ENCODE measurements at places on chromosomes 13 and 19.

GRCh38 chr13:90526711-90527110 lies 820.8 kb upstream of the MIR17HG start:
- DNase-seq, result no peak

- DNase-seq, result no peak
These were observed 120.6 kb upstream of the HTR2A start for GRCh38 chr13:47017476-47017875.

DNA sequence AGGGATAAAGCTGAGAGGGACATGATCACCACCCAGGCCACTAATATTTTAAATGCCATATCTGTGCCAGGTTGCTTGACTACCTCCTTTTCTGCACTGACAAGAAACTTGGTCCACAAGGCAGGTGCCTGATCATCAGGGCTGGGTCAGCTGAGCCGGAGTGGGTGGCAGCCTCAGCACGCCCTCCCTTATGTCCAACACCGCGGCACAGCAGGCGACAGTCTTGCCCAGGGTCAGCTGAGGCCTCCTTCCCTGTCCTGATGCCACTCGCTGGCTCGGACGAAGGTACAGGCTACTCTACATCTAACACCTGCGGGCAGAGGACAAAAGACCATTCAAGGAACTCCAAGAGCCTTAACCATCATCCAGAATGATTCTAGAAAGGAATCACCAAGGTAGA lies 16.9 kb downstream of the ZC3H4 start:
- no peak for DNase-seq

DNA sequence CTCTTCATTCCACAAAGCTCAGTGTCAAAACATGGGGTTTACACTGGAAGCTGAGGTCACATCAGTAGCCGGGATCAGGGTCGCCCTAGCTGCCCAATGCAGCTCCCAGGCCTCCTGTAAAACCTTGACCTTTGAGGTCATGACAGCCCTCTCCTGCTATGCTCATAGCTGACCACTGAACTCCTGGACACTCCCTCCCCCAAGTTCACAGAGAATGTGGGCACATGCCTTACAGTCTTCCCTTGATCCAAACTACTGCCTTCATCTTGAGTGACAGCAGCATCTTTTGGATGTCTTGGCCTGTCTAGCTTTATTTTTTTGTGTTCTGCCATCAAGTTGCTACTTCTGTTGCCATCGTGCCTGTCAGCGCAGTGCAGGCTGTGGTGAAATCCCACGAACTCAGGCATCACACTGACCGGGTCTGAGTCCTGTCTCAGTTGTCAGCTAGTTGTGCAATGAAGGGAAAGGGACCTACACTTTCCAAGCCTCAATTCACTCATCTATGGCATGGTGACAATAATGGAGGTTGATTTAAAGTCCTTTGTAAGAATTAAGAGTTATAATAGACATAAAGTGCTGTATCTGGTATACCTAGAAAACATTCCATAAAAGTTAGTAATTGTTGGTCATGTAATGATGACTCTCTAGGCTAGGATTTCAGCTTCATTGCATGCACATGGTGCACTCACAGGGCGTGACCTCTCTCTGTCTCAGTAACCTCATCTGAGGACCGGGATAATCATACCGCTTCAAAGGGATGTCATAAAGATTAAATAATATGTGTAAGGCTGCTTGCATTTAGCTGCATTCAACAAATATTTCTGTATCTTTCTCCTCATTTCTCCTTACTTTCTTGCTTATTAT lies 16.4 kb upstream of the ALOX5AP start:
- DNase-seq, result no peak

DNA sequence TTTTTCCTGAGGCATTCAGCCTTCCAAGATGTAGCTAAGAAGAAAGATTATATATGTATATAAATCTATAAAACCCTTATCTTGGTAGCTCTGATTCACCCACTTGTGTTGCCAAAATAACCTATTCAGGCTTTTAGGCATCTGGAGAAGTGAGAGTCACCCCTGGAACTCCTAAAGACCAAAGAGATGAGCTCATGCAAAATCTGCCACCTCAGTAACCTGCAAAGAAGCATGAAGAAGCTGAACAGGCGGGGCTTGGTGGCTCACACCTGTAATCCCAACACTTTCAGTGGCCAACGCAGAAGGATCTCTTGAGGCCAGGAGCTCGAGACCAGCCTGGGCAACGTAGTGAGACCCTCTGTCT lies 393.7 kb downstream of the FOXO1 start:
- DNase-seq, result no peak

DNA sequence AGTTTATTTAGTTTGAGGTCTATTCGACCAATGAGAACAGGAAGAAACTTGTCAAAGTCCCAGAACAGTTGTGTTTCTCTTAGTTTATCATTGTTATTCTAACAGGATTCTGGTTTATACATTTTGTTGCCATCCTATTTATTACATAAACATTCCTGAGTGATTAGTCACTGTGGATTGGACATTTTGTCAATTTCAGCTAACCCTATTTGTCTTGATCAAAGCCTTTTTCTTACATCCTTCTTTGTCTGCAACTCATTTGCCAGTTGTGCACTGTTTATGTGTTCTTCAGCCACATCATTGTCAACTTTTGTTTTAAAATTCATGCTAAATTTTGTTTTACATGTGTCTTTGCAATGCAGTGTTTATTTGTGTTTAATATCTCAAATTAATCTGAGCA lies 886.0 kb upstream of the SLC10A2 start:
- DNase-seq, result no peak

DNA sequence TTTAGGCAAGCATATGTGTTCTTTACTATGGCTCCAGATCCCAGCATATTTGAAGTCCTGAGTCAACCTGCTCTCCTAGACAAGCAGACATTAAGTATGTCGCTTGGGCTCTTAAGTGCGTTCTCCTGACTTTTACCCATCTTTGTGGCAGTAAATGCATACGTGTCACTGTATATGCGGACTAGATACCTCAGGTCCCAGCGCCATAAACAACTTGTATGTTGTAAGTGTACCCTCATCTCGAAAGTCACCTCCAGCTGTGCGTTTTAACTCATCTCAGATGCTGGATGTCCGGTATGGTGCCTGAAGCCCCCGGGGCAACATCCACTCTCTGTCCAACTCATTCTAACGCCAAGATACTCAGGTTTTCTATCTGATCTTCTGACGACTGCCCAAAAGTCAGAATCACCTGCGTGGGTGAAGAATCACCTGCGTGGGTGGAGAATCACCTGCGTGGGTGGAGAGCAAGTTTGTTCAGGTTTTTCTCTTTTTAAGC lies 1.7 kb downstream of the PTOV1 start:
- DNase-seq, result no peak

- DNase-seq, result no peak
These were observed 118.2 kb downstream of the KCNRG start for GRCh38 chr13:50133358-50133953.

GRCh38 chr13:87122551-87122950 lies 548.6 kb upstream of the SLITRK5 start:
- no peak for DNase-seq

DNA sequence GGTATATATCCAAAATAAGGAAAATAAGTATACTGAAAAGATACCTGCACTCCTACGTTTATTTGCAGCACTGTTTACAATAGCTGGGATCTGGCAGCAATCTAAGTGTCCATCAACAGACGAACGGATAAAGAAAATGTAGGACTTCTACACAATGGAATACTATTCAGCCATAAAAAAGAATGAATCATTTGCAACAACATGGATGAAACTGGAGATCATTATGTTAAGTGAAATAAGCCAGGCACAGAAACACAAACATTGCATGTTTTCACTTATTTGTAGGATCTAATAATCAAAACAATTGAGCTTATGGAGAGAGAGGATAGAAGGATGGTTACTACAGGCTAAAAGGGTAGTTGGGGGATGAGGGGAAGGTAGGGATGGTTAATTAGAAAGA lies 494.0 kb downstream of the UQCRFS1 start:
- no peak for DNase-seq

GRCh38 chr13:46489586-46490023 lies 63.4 kb upstream of the LRCH1 start:
- no peak for DNase-seq

- DNase-seq, result no peak
These were observed 37.3 kb downstream of the IL12RB1 start for GRCh38 chr19:18049385-18049784.

DNA sequence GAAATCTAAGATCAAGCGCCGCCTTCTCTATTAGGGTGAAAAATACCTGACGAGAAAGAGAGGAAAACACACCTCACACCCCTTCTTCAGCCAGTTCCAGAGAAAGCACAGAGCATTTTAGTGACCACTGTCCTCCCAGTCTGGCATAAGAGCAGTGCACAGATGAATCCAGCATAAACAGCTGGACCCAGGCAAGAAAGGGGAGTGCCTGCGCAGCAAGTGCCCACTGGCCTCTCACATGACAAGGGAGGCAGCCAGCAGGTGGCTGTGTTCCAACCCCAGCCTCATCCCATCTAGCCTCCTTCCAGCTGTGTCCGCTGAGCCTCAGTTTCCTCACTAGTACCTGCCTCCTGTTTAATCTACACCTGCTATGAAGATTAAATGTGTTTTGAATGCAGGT lies 8.0 kb downstream of the MED26 start:
- no peak for DNase-seq

GRCh38 chr19:6572217-6572616 lies 18.7 kb downstream of the CD70 start:
- no peak for DNase-seq

GRCh38 chr19:56699552-56699951 lies 28.0 kb upstream of the ZNF835 start:
- no peak for DNase-seq

GRCh38 chr19:23415561-23416191 lies 20.4 kb upstream of the ZNF91 start:
- DNase-seq, result no peak

GRCh38 chr19:6260912-6261650 lies 18.7 kb downstream of the MLLT1 start:
- DNase-seq, result no peak

DNA sequence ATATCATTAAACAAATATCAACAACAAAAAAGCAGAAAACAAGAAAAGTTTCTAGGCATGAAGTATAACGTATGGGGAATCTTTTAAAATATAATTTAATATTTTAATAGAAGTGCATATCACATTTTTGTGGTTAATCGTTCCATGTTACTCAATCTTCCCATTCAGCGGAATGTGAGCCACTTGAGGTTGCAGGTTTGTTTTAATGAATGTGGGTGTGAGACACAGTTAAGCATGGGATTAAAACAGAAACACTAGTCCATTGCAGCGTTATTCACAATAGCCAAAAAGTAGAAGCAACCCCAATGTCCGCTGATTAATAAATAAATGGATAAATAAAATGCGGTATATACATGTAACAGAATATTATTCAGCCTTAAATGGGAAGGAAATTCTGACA lies 146.0 kb downstream of the NDFIP2 start:
- DNase-seq, result no peak

DNA sequence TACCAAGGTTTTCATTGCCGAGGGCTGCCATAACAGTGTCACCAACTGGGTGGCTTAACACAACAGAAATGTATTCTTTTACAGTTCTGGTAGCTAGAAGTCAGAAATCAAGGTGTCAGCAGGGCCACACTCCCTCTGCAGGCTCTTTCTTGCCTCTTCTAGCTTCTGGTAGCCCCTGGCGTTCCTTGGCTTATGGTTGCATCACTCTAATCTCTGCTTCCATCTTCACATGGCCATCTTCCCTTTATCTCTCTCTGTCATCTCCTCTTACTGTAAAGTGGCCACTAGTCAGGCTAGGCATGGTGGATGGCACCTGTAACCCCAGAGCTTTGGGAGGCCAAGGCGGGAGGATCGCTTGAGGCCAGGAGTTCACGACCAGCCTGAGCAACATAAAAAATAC lies 38.0 kb upstream of the MRI1 start:
- DNase-seq, result no peak

GRCh38 chr13:51823359-51823758 lies 19.4 kb upstream of the DHRS12 start:
- DNase-seq, result no peak

GRCh38 chr13:44971656-44972595 lies 17.3 kb downstream of the NUFIP1 start:
- DNase-seq, result no peak

DNA sequence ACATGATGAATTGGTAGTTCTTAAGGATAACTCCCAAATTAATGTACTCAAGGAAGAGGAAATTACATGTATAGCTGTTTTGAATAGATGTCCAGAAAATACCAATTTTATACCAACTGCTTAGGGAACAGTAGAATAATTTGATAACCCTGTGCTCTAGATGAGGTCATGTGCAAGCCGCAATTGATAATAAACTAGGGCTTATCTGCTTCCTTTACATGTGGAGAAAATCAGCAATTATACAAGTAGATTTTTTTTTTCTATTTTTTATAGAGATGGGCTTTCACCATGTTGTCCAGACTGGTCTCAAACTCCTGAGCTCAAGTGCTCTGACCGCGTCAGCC lies 9.3 kb downstream of the TPT1 start:
- no peak for DNase-seq

DNA sequence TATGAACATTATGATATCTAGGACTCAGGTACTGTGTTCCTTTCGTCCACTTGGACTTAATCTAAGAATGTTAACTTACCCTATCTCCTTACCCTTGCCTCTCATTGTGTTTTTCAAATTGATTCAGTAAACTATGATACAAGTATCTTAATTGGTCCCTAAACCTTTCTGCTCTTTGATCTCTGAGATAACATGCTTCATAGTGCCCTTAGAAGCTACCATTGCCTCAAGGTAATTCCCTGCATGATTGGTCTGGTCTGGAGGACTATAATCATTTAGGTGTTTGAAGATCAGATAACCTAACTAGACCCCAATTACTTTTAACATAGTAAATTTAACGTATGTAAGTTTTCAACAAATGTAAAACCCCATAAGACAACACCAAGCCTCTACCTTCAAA lies 169.9 kb upstream of the NBEA start:
- no peak for DNase-seq

GRCh38 chr13:98961503-98962105 lies 16.3 kb downstream of the DOCK9 start:
- no peak for DNase-seq

DNA sequence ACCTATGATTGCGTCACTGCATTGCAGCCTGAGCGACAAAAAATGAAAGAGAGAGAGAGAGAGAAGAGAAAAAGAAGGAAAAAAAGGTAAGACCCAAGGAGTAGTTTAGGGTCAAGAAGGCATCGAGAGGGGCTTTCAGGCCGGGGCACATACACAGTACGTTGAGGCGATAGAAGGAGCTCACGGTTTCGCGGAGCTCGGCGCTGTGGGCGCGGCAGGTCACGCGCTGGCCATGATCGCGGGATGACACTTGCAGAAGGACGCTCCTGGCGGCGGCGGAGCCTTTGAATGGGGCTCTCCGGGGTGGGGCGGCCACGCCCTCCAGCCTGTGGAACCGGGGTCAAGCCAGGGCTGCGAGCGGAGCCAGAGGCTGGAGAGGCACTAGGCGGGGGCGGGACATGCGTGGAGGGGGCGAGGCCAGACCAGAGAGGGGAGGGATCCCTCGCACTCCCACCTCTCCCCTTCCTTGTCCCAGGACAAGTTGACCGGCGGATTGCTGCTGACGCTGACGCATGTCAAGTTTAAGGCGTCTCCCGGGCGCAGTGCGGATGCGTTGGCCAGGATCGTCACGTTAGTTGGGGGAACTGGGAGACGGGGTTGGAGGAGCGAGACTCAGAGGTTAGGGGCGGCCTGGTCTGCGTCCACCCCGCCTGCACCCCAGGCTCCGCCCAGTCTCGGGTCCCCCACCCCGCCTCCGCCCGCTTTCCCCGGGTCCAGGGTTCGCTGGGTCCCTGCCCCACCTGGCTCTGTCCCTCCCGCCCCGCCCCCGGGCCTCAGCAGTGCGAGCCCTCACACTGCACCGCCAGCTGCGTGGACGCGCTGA lies 6.9 kb downstream of the NPHS1 start:
- DNase-seq, result no peak

GRCh38 chr13:101065329-101065728 lies 351.0 kb downstream of the NALCN start:
- DNase-seq, result no peak

GRCh38 chr13:95438297-95438696 lies 114.2 kb upstream of the CLDN10 start:
- no peak for DNase-seq
